Stomach (tissue), 19 donors: ENCODE measurements at places on chromosomes 7 and 10. TPM values are rescaled to one million over a fixed set of nuclear protein-coding genes. Genes with fewer than 3 reads are reported as not detected.

The TMEM120A gene
- 78.6 TPM for polyA plus RNA-seq

The GRID2IP gene
- polyA plus RNA-seq = 0.23 TPM

The MRLN gene
- polyA plus RNA-seq = 5.0 TPM

The CPN1 gene
- not detected for polyA plus RNA-seq
